ENCODE measurements at places on chromosomes 5 and 9.

DNA sequence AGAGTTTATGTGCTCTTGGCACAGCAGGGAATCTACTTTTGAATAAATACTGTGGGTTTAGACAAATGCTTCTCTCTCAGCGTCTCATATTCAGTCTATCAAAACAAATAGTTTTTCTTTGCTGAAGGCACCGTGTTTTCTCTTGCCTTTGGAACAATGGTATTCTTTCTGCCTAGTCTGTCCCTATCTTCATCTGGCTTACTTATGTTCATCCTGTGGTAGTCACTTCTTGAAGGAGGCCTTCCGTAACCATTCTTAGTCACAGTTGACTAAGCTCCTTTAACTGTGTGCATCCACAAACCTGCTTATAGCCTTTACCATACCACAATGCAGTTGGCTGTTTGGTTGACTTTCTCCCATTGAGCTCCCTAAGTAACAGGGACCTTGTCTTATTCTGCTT, 45.9 kb downstream of the LARP1 start:
- no peak for DNase-seq

DNA sequence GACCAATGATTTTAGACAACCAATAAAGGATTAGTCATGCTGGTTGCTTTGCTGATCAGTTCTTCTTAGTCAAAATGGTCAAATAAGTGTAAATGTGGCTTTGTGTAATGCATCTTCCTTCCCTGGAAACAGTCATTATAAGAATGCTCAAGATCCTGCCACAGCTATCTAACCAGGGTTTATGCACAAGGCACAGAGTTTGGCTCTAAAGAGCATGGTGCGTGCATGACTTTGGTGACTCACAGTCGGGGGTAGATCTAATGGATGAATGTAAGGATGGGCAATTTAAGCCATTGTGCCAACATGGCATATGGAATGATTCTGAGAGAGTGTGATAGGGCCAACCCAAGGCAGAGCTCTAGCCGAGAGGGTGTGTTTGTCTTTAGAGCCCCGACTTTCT, 6.5 kb downstream of the LIX1 start:
- DNase-seq: no peak

DNA sequence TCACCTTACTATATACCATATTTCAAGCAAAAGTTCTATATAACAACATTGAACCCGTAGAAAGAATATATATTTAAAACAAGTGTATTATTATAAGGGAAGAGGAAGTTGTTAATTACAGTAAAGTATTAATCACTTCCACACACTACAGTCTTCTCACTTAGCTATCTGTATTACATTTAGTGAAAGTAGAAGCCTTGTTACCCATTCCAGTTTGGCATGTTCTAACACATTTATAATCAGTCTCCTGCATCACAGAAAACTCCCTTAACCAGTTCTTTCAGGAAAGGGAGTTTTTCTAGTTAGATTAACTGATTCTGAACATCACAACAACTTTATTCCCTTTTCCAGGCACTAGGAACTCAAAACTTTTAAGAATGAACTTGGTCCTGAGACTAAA, 6.9 kb downstream of the RAB14 start:
- no peak for DNase-seq

DNA sequence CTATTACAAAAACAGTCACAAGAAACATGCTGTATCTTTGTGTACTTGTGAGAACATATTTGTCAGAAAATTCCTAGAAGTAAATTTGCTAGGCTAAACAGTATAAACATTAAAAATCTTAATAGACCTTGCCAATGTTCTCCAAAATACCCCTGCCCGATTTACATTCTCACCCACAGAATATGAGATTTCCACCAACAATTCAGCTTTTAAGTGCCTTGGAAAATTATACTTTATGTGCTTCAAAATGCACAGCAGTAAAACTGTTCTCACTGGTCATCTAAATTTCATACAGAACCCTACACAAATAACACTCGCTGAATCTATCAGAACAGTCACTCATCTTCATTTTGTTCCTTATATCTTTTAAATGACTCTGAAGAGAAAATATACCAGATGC, 5.5 kb downstream of the MLLT3 start:
- no peak for DNase-seq

DNA sequence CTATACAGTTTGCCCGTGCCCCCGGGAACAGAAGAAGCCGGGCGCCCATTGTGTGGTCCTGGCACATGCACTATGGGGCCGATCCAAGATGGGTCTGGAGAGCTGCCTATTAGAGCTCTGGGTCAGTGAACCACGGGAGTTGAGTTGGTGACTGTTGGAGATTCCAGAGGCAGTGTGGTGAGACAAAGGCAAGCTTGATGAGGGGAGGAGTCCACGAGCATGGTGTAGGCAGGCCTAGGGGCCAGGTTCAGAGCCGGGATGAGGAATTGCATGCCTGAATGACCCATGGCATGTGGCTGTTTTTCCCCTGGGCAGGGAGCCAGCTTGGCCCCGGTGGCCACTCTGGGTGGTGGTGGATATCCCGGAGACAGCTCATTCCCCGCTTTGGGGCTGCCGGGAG, 84.4 kb upstream of the STC2 start:
- no peak for DNase-seq

DNA sequence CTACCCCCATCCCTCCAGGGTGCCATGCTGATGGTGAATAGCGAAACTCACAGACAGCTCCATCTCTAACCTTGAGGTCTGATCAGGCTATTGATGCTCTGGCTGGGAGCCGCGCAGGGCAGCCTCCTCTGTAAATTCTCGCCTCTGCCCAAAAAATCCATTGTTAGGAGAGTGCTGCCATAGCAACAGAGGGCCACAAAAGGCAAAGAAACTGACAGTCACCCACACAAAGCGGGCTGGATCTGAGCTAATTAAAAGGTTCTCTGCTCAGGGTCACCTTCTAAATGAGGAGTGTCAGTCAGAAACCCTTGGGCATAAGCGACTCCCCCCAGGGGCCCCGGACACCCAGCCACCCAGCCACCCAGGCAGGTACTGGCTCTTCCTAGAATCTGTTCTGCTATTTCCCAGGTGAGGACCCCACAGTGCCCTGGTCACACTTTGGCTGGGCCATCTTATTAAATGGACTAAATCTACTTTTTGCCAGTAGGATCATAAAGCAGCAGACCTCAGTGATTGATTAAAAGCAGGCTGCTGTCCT, 126.7 kb downstream of the MED10 start:
- DNase-seq: no peak

DNA sequence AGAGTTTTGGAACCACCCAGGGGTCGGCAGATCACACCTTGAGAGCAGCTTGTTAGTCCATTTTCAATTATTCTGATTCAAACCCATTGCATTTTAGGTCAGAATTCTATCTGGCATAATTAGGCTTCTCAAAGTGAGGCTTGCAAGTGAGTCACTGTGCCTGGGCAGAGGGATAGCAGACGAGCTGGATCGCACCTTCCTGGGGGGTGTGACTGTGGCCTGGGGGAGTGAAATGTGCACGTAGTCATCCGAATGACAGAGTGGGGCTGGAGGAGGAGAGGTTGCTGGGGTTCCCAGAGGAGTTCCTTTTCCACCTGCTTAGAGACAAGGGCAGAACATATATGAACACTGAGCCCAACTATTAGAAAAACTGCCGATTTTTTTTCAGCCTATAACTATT, 31.7 kb downstream of the SPACA9 start:
- DNase-seq: no peak

DNA sequence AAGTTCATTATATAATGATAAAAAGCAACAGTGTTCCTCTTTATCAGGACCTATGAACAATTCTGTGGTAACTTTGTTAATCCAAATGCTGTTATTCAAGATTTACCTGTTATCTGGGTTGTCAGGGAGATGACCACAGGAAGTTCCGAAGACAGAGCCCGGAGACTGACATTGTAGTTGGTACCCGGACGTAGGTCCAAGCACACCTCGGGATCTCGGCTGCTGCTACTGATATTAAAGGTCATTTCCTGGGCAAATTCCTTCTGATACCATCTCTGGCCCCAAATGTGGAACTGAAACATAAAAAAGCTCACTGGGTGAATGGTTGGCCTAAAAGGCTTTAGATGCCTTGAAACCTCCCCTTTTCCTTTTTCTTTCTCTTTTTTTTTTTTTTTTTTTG, 96.7 kb downstream of the SUSD1 start:
- no peak for DNase-seq

DNA sequence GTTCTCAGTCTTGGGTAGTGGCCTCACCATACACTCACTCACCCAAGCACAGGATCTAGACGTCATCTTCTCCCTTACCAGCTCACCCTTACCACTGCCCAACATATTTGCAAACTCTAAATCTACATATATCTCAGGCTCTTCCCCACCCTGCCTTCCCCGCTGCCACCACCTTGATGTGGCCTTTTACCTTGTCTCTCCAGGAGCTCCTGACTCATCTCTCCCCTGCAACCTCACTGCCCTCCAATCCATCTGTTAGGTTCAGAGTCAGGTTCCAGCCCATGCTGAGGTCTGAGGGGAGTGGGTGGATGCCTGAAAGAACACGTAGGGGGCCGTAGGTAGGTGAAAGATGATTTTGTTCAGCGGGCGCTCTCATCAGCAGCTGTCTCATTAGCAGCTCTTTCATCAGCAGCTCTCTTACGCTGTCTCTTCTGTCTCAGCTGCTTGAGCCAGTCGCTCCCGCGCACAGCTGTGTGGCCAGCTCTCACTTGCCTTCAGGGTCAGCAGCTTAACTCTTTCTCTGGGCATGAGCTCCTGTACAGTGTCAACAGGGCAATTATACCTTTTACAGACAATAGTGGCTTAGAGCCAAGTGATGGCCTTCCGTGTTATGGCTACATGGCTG, 23.1 kb upstream of the CKMT2 start:
- DNase-seq: no peak

DNA sequence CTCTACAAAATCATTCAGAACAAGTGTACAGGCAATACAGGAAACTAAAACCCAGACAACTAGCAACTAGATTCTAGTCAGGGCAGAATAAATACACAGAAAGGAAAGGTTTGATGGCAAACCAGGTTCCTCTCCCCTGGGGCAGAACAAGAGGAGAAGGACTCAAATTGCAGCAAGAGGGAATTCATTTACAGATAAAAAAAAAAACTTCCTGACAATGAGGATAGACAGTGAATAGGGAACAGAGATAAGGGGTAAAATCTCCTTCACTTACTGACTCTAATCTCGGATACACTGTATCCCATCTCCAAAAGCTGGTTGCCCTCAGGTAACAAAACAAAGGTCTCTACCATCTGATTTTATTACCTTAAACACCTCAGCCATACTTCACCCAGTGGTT, 244.0 kb downstream of the SEC61B start:
- DNase-seq: no peak

- no peak for DNase-seq
Observed at GRCh38 chr9:93218671-93219420, 34.9 kb downstream of the WNK2 start.

DNA sequence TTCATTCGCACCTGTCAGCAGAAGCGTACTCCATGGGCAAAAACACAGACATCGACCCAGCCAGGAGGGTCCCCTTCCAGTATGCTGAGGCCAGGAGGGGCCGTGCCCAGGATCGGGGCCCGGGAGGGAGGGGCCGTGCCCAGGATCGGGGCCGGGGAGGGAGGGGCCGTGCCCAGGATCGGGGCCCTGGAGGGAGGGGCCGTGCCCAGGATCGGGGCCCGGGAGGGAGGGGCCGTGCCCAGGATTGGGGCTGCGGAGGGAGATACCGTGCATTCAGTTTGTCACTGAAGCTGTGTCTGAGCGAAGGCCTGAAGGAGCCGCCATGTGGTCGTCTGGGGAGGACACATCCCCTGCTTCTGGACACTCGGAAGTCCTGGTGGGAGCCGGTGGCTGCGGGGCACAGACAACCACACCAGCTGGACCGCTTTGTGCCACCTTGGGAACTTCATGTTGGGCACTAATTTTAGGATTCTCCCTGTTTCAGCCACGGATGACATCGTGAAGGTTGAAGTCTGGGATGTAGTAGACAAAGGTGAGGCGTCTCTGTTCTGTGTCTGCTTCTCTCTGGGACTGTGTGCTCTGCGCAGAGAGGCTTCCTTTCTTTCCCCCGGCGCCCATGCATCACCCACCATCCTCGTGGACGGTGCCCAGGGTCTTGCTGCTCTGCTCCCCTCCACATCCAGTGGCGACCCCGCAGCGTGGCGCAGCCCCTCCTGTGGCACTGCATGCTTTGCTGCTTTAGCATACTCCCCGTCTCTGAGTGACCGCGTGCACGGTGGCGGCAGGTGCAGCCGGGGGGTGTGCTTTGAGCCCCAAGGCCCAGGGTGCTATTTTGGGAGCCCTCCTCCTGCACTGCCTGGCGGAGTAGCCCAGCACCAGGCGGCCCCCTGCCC, 16.7 kb upstream of the AJM1 start:
- no peak for DNase-seq

DNA sequence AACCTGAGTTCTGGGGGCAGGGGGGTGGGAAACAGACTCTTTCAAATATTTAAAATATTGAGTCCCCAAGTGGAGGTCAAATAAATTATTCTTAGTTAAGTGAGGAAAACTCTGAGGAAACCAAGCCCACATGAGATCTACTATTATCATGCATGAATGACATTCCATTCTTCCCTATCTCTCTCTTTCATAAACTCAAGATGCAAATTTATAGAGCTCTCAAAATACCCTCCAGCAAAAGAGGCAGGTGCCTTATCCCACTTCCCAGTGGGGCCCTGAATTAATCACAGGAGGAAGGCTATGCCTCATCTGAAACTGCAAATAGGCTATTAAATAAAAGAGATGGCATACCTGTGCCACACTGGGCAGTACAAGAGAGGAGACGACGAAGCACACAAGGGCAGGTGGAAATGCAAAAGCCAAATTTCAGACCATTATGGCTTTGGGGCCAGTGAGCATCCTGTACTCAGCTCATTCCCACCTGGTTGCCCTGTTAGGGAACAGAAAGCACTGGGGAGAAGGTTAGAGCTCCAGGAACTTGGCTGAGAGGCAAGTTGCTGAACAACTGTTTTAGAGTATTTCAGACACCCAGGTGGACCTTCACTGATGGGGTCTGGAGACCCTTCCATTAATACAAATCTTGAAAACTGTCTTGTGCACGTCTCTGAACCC, 102.2 kb upstream of the EQTN start:
- peak; percentile 90 for DNase-seq

GRCh38 chr9:135958485-135958884, 2.7 kb downstream of the UBAC1 start:
- no peak for DNase-seq

GRCh38 chr9:75918154-75918553, 27.7 kb downstream of the PCSK5 start:
- DNase-seq: no peak

- no peak for DNase-seq
Observed at GRCh38 chr5:33092719-33093118, 348.0 kb upstream of the TARS1 start.

DNA sequence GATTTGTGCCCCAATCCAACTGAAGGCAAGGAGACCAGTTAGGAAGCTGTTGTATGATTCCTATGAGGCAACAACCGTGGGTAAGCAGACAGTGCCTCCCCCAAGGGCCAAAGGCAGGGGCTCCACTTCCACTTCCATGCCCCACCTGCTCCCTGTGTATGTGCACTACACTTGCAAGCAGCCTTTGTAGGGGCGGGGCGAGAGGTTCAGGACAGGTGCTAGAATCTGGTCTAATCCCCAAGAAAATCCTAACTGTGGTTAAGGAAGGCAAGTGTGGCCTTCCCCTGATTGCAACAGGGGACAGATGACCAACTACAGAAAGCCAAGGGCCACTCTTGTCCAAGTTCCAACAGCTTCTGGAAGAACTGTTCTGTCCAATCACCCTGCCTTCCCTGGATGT, 41.7 kb downstream of the B4GALT1 start:
- no peak for DNase-seq

- DNase-seq: no peak
Observed at GRCh38 chr9:135184181-135185053, 96.9 kb downstream of the OLFM1 start.

- DNase-seq: no peak
Observed at GRCh38 chr5:157533011-157533481, 42.5 kb downstream of the ADAM19 start.

- DNase-seq: no peak
Observed at GRCh38 chr5:74669821-74670220, 15.2 kb upstream of the HEXB start.
